ENCODE measurements at places on chromosomes 5 and 9.

- no peak for DNase-seq
Observed at GRCh38 chr9:134265078-134265477, 61.2 kb upstream of the RXRA start.

DNA sequence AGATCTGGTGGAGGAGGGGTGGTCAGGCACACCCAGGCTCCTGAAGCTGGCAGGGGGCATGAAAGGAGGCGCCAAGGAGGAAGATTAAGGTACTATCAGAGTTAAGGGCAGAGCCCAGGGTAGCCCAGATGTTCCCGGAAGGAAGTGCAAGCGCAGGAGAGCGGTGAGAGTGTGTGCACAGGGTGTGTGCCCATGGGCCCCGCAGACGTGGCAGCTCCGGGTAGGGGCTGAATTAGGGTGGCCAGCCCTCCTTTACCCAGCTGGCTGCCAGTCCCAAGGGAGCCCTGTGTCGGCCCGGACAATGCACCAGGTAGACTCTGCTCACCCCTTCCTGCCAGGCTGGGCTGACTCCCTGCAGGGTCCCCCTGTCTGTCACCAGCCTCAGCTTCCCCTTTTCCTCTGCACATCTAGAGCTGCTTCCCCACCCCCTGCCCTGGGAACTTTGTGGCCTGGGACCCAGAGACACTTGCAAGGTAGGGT, at the start of gene SMIM33:
SMIM33 (plus strand) TSS at position 184 of the 480 bp plus-strand sequence; CDS start at position 302, 118 bp downstream.
- DNase-seq: no peak

- DNase-seq: no peak
Observed at GRCh38 chr5:9558319-9558965, 12.6 kb upstream of the SEMA5A start.

- no peak for DNase-seq
Observed at GRCh38 chr9:109047259-109047658, 34.0 kb upstream of the CTNNAL1 start.

DNA sequence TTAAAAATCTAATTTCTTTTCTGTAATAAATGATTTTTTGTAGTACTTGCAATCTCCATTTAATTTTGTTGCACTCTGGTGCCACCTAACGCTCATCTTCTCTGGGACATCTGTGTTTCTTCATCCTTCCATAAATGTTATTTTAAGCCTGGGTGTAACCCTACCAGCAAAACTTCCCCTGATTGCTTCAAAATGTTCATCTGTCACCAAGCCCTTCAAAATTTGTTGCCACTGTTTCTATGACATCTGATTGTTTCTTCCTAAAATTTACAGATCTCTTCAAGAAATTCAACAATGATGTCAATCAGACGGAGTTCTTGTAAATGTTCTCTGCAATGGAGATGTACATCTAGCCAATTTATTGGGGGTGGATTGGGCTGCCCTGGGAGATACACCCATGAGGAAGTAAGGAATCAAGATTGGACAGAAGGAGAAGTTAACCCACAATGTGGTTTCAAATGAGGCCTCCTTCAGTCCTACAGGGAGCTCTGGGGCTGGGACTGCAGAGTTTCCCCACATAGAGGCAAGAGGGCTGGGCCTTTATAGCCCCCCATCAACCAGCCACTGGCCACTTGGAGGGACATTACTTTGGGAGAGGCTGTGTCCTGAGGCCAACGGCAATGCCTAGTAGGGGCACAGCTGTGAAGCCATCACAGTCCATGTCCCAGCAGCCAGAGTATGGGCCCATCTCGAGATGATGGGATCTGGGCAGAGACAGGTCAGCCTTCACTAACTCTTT, 23.3 kb downstream of the MCTP1 start:
- peak; percentile 57 for DNase-seq

- DNase-seq: no peak
Observed at GRCh38 chr9:137967280-137967953, 89.8 kb downstream of the CACNA1B start.

- no peak for DNase-seq
Observed at GRCh38 chr5:113488645-113489184, 462 bp upstream of the MCC start.

DNA sequence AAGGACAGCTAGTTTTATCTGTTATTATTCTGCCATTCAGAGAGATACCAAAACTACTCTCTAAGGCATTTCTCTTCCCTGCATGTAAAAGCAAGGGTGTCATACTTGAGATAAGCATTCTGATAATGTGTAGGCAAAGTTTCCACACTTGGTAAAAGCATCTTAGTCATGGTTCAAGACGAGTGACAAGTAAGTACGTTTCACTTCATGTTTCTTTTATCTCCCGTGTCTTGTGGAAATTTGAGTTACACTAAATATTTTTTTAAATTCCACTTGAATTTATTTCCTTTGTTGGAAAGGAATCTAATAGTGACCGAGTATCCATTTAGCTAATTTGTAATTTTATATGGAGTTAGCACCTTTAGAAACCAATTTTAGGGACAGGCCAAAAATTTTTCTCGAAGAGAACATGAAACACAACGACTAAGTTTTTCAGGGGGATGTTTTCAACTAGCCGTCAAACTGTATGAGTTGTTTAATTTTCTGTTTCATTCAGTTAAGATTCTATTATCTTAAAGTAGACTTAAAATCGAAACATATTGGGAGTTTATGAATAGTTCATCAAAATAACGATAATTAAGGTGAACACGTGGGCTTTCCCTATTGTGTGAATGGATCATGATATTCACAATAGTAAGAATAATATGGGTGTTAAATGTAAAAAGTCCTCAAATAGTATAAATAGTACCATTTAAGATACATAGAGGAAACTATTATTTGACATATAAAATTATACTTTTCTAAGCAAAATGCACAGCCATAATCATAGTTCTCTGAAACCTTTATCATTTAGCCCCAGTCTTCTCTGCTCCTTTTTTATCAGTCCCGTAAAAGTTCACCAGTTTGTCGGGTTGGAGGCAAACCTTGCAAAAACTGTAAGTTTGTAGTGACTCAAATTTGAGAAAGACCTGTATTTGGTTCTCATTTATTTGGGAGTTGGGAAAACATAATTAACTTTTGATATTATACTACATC, 1.6 kb downstream of the RFESD start:
- peak; percentile 68 for DNase-seq

- DNase-seq: no peak
Observed at GRCh38 chr9:132201139-132201538, 39.3 kb downstream of the NTNG2 start.

- no peak for DNase-seq
Observed at GRCh38 chr9:131008909-131009618, at the start of gene LAMC3. LAMC3 (plus strand) TSS chr9:131009174; CDS start chr9:131009215, 41 bp downstream.

- DNase-seq: no peak
Observed at GRCh38 chr9:93090091-93090655, 5.8 kb upstream of the CARD19 start.

GRCh38 chr5:36505021-36505420, 101.4 kb upstream of the SLC1A3 start:
- no peak for DNase-seq

DNA sequence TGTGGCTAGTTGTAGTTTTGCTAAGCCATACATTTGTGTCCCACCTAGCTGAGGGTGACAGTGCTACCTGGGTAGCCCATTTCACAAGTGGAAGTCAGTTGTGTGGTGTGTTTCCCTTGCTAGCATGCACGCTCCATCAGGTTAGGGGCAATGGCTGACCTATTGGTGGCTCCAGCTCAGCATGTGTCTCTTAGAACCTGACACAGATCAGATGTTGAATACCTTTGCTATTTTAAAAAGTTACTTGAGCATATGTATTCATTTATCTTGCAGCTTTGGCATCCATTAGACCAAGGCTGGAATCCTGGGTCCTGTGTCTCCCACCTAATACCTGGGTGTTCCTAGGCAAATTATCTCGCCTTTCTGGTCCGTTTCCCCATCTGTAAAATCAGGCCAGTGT, 44.8 kb downstream of the ZNF618 start:
- DNase-seq: no peak

Measured in iris pigment epithelial cell (primary cell).